ENCODE measurements at places on chromosomes 16 and 17. TPM values are rescaled to one million over a fixed set of nuclear protein-coding genes. Genes with fewer than 3 reads are reported as not detected.
A peak's percentile ranks its signal among the peaks of the same experiment; 100 is the strongest.

DNA sequence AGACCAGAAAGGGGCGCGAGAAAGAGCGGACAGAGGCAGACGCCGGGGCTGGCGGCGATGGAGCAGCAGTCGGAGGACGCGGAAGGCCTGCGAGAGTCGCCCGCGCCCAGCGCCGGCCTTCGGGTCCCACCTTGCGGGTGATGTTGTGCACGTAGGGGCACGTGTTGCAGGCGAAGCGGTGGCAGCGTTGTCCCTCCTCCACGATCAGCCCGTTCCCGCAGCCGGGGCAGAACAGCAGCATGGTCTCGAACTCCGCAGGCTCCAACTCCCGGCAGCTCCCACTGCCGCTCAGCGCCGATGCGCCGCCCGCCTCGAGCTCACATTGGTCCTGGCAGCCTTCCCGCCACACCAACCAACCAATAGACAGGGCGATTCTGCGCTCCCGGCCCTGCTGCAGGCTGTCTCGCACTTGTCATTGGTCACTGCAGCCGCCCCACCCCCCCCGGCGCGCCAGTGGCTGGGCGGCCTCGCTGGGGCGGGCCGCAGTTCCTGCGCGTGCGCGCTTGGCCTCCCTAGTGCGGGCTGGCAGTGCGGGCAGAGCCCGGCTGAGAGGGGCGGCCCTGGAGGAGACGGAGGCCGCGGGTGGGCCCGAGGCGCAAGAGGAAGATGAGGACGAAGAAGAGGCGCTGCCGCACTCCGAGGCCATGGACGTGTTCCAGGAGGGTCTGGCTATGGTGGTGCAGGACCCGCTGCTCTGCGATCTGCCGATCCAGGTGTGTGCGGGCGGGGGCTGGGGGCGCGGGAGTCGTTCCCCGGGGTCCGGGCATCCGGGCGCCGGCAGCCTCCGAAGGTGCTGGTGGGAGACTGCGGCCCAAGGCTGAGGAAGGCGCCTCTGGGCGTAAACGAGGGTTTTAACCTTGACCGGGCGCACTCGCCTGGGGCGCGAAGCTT is at the start of the genes POLR3K and SNRNP25:
Gene POLR3K, minus strand, starts transcription at position 263 of the 891 bp plus-strand sequence. Its CDS starts 22 bp downstream, at position 241.
Gene SNRNP25, plus strand, starts transcription at position 483 of the 891 bp plus-strand sequence. Its CDS starts 189 bp downstream, at position 672.
- DNase-seq = peak; percentile 98

GRCh38 chr16:73317321-73317857 is 269.5 kb upstream of the ZFHX3 start:
- no peak for DNase-seq

GRCh38 chr17:72053449-72053848 is 67.4 kb upstream of the SOX9 start:
- DNase-seq = no peak

DNA sequence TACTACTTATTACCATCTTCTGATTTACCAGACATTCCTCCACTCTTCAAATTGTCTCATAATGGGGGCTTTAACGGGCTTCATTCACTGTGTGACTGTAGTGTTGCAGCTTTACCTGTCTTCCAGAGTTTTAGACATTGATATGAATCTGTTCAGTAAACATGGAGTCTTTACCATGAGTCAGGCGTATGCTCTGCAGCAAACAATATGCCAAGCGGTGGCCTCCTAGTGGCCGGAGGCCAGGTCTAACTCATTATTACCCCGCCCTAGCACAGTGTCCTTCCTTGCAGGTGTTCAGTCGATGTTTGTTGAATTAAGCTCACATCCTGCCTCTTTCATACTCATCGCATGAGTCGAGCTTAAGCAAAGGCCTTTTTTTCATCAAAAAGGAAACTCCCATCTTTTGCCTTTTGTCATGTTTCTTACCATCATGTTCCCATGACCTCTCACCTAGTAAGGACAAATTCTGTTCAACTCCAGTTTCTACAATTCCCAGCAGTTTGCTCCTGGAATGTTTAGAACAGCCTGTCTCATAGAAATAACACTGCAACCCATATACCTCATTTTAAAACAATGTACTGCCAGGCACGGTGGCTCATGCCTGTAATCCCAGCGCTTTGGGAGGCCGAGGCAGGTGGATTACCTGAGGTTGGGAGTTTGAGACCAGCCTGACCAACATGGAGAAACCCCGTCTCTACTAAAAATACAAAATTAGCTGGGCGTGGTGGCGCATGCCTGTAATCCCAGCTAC is 39.4 kb downstream of the TUBD1 start:
- peak; percentile 62 for DNase-seq

- DNase-seq = peak; percentile 59
These were observed 24.5 kb downstream of the TRPV2 start for GRCh38 chr17:16439811-16440351.

- DNase-seq = no peak
These were observed 13.9 kb downstream of the GRB7 start for GRCh38 chr17:39751637-39752036.

GRCh38 chr17:77209330-77209748 is 68.6 kb downstream of the SEC14L1 start:
- no peak for DNase-seq

DNA sequence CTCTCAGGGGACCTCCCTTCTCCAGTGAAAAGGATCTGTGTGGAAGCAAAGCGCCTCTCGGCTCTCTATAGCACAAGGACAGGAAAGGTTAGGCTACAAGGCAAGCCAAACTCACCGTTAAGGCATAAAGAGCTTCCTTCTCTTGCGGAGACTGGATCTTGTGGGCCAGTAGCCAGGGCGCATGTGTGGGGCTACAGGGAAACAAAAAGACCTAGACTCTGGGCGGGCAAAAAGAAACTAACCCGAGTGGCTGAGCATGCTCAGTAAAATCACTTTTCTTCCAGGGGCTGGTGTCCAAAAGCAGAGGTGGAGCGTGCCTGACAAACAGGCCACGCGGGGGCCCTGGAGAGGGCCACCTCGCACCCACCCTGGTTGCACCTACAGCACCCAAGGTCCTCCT is 16.1 kb downstream of the GGA2 start:
- DNase-seq = no peak

DNA sequence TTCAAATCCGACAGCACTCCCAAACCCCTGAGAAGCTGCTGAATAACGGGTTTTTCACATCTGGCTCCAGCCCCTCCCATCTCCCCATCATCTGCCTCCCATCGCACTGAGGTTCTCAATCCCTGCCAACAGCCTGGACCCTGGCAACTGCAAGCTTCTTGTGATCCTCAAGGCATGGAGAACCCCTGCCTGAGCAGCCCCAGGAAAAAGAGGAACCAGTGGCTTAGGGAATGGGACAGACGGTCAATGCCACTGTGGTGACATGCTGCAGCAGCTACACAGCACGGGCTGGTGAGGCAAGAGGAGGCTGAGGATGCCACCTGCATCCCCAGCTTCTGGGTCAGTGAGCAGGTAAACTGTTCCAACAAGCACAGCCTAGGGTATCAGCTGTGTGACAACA is 3.3 kb upstream of the MBTPS1 start:
- no peak for DNase-seq

- DNase-seq = peak; percentile 58
These were observed 26.2 kb upstream of the PIK3R5 start for GRCh38 chr17:8991514-8992285.

DNA sequence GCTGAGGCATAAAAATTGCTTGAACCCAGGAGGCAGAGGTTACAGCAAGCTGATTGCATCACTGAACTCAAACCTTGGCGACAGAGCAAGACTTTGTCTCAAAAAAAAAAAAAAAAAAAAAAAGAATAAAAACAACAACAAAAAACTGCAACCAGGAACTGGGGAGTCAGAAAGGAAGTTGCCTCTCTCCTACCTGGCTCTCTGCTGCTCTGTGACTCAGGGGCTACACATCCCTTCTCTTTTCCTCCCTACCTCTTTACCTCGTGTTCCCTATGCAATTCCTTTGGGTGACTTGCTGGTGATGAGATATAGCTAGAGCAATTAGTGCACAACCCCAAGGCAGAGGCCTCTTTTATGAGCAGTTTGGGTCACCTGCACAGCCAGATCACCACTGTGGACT is 95.9 kb downstream of the ABCC1 start:
- no peak for DNase-seq

DNA sequence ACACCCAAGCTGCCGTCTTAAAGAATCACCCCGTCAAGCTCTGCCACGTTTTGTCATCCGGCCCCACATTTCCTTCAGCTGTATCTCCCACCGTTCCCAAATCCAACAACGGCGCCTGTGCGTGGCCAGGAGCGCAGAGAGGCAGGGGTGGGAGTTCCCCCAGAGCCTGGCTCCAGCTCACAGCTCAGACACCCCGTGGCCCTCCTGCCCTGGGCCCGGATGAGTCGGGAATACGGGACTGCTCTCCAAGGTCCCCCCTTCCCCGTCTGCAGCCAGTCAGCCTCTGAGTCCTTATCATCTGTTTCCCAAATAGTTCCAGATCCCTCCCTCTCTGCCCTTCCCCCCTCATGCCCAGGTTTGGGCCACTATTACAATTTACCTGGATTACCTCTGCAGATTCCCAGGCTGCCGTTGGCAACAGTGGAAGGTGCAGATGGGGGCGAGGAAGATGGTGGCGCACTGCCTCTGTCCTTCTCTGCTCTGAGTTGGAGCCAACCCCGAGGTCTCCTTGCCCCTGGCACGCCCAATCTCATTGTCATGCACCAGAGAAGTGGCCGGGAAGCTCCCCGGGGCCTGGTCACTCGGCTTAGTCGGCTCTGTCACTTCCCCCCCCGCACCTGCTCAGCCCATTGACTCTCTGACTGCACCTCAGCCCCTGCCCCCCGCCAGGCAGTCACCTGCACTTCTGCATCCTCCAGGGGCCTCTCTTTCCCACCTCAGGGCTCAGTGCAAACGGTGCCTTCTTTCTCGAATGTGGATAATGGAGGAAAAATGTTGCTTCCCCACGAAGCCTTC is 18.3 kb upstream of the RPTOR start:
- DNase-seq = no peak

DNA sequence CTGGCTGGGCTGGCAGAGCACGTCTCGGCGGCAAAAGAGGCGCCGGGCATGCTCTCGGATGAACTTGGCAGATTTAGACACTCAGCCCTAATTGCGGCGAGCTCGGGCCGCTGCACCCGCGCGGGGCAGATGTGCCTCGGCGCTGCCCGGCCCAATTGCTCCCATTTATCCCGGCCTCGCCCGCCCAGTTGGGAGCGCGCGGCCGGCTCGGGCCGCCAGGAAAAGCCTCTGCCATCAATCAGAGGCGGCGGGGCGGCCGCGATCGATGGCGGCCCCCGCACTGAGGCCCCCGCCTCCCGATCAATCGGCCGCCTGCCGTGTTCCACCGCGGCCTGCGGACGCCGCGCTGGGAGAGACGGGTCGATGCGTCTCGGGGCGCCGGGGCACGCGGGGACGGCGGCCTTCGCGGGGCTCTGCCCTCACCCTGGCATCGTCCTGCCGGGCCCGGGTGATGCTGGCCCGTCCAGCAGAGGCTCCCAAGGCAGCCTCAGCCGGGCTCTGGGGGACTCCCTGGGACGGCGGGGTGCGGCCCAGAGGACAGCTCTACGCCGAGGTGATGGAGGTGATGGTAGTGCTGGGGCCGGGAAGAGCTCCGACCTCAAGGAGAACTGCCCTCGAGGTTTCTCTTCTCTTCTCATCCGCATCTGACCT is 200.9 kb upstream of the N4BP1 start:
- no peak for DNase-seq

- no peak for DNase-seq
These were observed 30.2 kb downstream of the BMERB1 start for GRCh38 chr16:15464401-15465186.

DNA sequence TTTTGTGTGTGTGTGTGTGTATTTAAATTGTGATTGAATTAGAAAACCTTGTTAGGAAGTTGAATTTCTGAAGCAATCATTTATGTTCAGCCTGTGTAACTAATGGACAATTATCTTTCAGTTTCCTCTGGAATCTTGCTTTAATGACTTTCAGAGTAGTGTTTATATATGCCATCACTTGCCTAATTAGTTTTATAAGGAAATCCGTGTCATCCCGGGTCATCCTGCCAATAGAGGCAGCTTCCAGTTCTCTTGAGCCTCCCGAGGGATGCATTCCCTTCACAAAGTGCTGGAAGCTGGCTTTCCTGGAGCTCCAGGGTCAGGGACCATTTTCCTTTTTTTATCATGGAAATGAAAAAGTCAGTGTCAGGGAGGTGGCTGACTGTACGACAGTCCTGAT is 42.9 kb downstream of the PRKCA start:
- no peak for DNase-seq

DNA sequence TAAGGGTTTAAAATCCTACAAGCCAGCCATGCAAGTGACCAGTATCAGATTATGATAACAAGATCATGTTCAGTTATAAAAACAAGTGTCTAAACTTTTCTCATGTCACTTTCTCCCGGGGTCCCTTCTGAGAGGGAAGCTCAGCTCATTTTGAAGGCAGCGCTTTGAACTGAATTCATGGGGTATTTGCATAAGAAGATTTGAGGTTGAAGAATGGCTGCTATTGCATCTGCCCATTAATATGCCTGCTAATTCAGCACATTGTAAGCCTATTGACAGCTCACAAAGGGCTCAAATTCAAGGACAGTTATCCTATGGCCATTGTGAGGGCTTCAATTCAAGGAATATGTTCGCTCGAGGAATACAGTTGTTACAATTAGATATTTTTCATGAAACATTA is 290.2 kb upstream of the IRX3 start:
- DNase-seq = no peak

DNA sequence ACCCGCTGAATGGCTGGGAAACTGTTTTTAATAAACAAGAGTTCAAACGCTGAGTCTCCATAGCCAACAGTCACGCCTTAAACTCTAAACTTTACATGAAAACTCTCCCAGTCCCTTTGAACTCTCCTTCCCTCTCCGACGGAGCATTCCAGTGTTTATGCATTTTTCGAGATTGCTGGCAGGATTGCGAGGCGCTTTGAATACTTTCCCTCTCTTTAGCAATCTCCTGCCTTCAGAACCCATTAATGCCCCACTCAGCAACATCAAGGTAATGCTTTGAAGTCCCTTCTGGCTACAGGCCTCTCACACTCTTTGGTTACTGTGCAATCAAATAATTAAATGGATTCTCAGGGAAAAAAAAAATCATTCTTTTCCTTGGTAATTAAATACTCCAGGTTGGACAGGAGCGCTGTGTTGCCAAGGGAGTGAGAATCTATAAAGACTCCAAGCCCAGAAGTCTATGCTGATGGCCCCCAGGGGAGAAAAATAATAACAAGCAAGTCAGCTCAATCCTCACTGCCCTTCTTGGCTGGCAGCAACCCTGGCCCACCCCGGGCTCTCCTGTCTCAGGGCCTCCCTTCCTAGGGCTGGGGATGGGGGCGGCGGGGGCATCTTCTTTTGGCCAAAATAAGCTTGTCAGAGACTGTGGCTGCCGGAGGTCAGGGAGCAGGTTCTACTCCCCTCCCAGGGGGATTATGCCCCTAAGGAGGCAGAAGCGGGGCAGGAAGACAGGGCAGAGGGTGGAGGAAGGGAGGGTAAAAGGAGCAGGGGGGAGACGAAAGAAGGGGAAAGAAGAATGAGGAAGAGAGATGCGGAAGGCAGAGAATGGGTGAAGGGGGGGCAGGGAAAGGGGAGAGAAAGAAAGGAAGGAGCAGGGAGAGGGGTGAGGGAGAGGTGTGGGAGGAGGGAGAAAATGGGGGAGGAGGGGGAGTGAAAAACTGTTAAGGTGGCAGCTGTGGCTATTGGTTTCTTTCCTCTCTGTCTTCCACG is 45.2 kb downstream of the AXIN2 start:
- no peak for DNase-seq

Gene NAGS
- polyA plus RNA-seq = 0.93 TPM

Gene PLA2G10
- polyA plus RNA-seq = not detected

Gene FSCN2
- polyA plus RNA-seq = not detected

Gene OR2C1
- polyA plus RNA-seq = not detected

Gene MT1A
- not detected for polyA plus RNA-seq

Gene HOXB13
- polyA plus RNA-seq = not detected

Gene PIMREG
- polyA plus RNA-seq = not detected

Gene CDRT15L2
- not detected for polyA plus RNA-seq

Gene LMF1
- 5.9 TPM for polyA plus RNA-seq

Measured in CD14-positive monocyte (primary cell).